CD4-positive, CD25-positive, alpha-beta regulatory T cell (primary cell): ENCODE measurements at places on chromosomes 6 and 20. TPM values are rescaled to one million over a fixed set of nuclear protein-coding genes. Genes with fewer than 3 reads are reported as not detected.

PRIM2 gene
- total RNA-seq = 19.5 TPM

PSMA7 gene
- total RNA-seq = 172 TPM

SRSF6 gene
- total RNA-seq = 269 TPM

LY6G5B gene
- total RNA-seq = 38.8 TPM

FKBP1C gene
- 1.2 TPM for total RNA-seq

TSHZ2 gene
- 41.7 TPM for total RNA-seq

- H3K4me1 ChIP-seq = no peaks in the 10 kb centered on the region
- peaks cover 6% of the 10 kb centered on the region for H3K27me3 ChIP-seq
- no peak overlapping the region for H3K27ac ChIP-seq
Measured at GRCh38 chr20:46810448-46811223, 84.0 kb upstream of the EYA2 start.

DNA sequence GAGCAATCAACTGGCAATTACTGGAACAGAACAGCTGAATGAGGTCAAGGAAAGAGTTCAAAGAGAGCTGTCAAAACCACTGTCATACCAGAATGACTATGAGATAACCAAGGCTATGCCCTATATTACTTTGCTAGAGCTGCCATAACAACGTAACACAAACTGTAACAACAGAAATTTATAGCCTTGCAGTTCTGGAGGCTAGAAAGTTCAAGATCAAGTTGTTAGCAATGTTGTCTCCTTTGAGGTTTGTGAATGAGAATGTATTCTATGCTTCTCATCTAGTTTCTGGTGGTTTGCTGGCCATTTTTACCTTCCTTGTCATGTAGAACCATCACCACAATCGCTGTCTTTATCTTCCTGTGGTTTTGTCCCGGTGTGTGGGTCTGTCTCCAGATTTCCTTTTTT lies 1323.0 kb upstream of the GJE1 start:
- H3K4me3 ChIP-seq = no peak overlapping the region
- no peaks in the 10 kb centered on the region for H3K4me1 ChIP-seq
- no peaks in the 10 kb centered on the region for H3K36me3 ChIP-seq
- peak; percentile 0 for DNase-seq

DNA sequence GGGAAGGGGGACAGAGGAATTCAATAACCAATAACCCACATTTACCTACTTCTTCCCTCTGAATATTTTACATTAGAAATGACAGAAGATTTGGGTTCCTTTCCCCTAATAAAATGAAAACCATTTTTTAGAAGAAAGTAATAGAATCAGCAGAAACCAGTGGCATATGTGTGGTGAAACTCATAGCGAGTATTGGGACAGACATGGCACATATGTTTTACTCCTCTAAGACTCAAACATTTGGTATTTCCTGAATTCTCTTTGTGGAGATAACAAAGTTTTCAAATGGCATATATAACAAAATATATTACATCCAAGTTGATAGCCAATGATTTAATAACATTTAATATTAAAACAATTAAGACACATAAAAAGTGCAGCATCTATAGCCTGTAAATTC lies 12.9 kb upstream of the BEND3 start:
- H3K4me1 ChIP-seq = no peaks in the 10 kb centered on the region
- H3K36me3 ChIP-seq = no peaks in the 10 kb centered on the region

DNA sequence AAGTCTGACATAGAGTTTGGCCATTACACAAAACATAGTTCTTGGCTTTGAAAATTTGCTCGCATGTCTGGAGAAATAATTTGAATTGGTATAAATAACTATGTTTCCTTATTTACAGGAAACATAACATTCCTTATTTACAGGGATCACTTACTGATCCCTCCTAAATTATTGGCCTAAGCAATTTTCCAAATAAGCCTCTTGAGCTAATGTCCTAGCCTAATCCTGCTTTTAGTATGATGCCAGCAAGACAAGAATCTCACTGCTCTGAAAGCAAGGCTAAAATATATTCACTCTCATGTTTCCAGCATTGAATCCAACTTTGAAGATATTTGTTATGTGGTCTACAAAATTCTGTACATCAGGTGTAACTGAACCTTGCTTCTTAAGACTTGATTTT lies 4.1 kb upstream of the TBC1D32 start:
- H3K36me3 ChIP-seq = no peaks in the 10 kb centered on the region
- no peak overlapping the region for H3K27ac ChIP-seq
- H3K27me3 ChIP-seq = peaks cover 2% of the 10 kb centered on the region

DNA sequence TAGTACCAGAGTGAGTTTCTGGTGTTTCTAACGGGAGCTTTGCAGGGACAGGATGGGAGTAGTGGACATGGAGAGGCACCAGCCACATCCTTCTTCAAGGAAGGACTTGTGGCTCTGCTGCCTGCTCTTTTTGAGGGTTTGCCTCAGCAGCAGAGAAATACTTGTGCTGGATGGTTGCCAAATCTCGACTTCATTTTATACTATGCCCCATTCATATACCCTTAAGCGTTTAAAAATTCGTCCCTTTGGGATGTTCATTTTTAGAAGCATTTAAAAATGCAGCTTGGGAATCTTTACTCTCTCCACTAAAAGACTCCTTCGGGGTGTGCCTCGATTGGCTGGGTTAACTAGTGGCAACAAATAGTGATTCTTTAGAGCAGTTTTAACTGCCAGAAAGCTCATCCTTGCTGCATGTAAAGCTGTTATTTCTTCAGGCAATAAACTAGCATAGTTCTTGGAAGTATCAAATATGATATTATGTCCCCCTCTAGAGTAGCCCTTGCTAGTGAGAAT lies 126.5 kb upstream of the B3GAT2 start:
- H3K36me3 ChIP-seq = no peaks in the 10 kb centered on the region
- no peak overlapping the region for H3K4me3 ChIP-seq
- DNase-seq = no peak
- H3K27me3 ChIP-seq = no peaks in the 10 kb centered on the region

GRCh38 chr20:35093267-35093884 lies 769 bp upstream of the TRPC4AP start:
- peak overlapping the region; percentile 89 for H3K27ac ChIP-seq
- DNase-seq = no peak
- H3K4me1 ChIP-seq = peaks cover 35% of the 10 kb centered on the region
